ENCODE measurements at places on chromosomes 7 and 10. TPM values are rescaled to one million over a fixed set of nuclear protein-coding genes. Genes with fewer than 3 reads are reported as not detected.

The NRG3 gene
- not detected for total RNA-seq

The GNAI1 gene
- 0.17 TPM for total RNA-seq

The LIPM gene
- not detected for total RNA-seq

GRCh38 chr7:137987968-137988367, 13.9 kb downstream of the CREB3L2 start:
- no peak for DNase-seq

GRCh38 chr7:95619921-95620320, 23.6 kb upstream of the PDK4 start:
- DNase-seq = no peak

DNA sequence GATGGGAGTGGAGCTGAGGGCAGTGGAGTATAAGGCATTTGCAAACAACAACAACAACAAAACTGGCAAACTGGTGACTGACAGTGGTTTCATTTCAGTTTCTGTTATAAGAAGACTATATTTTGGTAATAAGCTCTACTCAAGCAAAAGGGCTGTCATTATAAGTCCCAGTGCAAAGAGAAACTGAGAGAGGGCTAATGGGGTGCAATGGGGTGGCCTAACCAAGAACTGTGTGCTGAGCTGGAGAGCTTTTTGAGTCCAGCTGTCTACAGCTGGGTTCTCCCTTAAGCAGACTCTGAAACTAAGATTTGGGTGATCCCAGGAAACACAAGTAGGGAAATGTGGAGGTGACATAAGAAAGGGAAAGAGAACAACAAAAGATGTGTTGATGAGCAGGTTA, 439.3 kb downstream of the ADRA2A start:
- no peak for DNase-seq

The TAS2R5 gene
- total RNA-seq = 2.6 TPM

GRCh38 chr7:28065308-28065707, 115.3 kb downstream of the JAZF1 start:
- no peak for DNase-seq

GRCh38 chr10:88388324-88388723, 194.8 kb downstream of the RNLS start:
- no peak for DNase-seq

DNA sequence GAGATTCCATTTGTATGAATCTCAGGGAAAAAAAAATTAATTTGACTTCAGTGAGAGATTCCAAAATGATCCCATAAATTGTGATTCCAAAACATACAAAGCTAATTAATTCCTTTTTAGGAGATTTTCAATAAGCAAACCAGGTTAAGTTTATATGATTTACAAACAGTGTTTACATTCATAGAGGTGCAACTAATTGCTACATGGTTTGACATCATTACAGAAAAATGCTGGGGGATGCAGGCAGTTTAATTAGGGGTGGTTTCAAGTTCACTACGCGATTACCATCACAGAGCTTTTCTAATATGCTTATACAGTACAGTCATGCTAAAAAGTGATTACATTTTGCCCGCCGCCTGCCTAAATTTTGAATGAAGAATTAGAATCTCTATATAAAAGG, 143.2 kb upstream of the MGMT start:
- no peak for DNase-seq

The FKBP9 gene
- 0.37 TPM for total RNA-seq

The PHKG1 gene
- 2.3 TPM for total RNA-seq

DNA sequence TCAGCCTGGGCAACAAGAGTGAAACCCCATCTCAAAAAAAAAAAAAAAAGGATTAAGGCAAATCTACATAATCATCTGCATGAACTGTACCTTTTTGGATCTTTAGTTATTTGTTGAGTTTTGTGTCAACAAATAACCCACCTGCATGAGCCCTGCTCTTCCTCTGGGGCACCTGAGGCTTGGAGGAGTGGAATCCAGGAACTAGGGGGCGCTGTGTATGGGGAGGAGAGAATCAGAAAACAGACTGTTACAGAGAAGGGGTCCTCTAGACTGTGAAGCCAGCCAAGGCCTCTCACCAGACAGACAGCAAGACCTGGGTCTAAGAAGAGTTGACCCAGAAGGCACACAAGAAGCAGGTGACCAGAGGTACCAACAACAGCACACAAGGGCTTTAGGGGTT, 682.8 kb upstream of the NRP1 start:
- DNase-seq = no peak

The ELN gene
- not detected for total RNA-seq

DNA sequence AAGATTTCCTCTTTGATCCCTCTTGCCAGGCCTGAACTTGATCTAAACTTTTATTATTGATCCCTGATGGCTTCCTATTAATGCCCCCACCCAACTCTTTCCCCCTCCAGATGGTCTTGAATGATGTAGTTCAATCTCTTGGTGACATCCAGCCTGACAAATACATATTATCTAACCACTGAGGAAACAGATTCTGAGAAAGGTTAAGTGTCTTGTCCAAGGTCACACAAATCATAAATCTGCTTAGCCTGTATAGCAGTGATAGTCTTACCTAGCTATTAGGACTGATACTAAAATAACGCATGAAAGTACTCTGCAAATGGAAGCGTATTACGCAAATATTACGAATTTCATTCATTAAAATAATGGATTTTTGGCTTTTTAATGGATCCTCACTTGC, 22.7 kb downstream of the STEAP1B start:
- no peak for DNase-seq

Data from activated naive CD8-positive, alpha-beta T cell treated with anti-CD3 and anti-CD28 coated beads, Interleukin-2, amount 10 ng/mL, durations not matched to agents 7 days and 5 days (primary cell).